ENCODE measurements at places on chromosomes 6 and 20. TPM values are rescaled to one million over a fixed set of nuclear protein-coding genes. Genes with fewer than 3 reads are reported as not detected.

Gene HNF4A
- total RNA-seq = 1.6 TPM

GRCh38 chr6:134589512-134589911 lies 271.6 kb upstream of the SGK1 start:
- DNase-seq = no peak

Gene IP6K3
- 0.66 TPM for total RNA-seq

Gene TNXB
- 32.9 TPM for total RNA-seq

Gene ATP6V1G2
- 0.44 TPM for total RNA-seq

- no peak for DNase-seq
Observed at GRCh38 chr6:6649824-6650349, 61.4 kb downstream of the LY86 start.

- DNase-seq = peak; percentile 68
Observed at GRCh38 chr6:39166189-39166911, 51.4 kb upstream of the SAYSD1 start.

Measured in breast epithelium (tissue), 4 donors.